Spleen (tissue), 13 donors: ENCODE measurements at places on chromosomes 7 and 10. TPM values are rescaled to one million over a fixed set of nuclear protein-coding genes. Genes with fewer than 3 reads are reported as not detected.

GRCh38 chr10:70546584-70546983 lies 56.0 kb downstream of the PRF1 start:
- DNase-seq = no peak

DNA sequence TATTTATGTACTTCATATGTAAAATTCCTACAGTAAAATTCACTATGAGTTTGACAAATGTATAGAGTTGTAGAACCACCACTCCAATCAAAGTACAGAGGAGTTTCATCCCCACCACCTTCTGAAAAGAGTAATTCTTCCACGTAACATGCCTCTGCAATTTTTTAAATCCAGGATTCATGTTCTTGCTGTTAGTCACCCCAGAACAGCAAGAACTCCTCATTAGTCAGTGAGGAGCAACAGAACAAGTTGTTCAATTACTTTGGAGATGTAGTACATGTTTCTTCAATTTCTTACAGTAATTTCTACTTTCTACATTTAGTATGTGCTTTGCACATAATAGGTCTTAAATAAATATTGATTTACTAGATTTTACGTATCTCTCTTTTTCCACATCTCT lies 248.1 kb downstream of the ABCA13 start:
- DNase-seq = no peak

Gene CDH23
- 4.8 TPM for polyA plus RNA-seq

DNA sequence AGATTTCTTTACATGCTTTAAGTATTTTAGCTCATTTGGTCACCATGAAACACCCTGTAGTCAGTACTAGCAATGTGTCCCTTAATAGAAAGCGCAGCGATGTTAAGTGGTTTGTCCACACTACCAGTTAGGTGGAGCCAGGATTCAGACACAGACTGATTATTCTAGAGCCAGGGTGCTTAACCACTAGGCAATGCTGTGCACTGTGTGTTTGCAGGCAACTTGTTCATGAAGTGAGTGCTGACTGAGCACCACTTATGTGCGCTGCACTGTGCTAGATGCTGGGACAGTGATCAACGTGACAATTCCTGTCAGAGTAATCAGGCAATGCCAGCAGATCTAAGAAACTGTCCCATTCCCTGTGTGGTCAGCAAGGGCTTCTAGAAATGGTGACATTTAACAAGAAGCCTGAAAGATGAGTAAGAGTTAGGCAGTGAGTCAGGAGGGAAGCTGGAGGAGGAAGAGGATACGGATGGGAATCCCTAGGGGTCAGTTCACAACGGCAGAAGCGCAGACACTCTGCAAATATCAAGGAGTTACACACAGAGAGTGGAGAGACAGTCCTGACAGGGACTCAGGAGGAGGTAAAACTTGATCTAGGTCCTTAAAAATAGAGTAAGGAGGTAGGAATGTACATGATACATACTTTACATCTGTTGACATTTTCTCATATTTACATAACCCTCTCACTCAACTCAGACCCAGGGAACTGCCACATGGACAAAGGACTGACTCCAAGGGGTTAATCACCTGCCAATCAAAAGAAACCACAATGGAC lies 69.7 kb upstream of the EGR2 start:
- no peak for DNase-seq

DNA sequence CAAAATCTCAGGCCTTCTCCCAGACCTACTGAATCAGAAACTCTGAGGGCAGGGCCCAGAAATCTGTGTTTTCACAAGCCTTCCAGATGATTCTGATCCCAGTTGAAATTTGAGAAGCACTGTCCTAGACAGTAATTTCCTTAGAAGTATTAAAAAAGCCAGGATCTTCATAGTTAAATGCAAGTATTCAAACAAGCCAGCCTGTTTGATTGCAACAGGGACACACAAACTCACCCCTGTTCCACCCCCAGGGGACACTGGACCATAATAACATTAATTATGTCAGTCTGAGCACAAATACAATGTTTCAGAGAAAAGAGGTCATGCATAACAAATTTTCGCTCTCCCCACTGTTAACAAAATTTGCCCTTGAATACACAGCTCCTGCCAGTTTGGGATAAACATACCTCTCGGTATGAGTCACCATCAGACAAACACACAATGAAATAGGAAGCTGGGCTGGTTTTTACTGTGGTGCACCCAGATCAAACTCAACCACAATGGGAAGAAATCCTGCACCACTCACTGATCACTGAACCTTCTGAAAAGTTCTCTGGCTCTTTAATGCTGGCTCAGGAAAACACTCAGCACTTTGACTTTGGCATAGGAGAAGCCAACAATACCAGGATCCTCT lies 34.3 kb downstream of the ABLIM1 start:
- DNase-seq = no peak

Gene PRKG1
- polyA plus RNA-seq = 0.86 TPM

GRCh38 chr10:119700321-119700954 lies 25.4 kb upstream of the INPP5F start:
- no peak for DNase-seq

GRCh38 chr10:106816318-106817085 lies 348.0 kb downstream of the SORCS1 start:
- DNase-seq = no peak

DNA sequence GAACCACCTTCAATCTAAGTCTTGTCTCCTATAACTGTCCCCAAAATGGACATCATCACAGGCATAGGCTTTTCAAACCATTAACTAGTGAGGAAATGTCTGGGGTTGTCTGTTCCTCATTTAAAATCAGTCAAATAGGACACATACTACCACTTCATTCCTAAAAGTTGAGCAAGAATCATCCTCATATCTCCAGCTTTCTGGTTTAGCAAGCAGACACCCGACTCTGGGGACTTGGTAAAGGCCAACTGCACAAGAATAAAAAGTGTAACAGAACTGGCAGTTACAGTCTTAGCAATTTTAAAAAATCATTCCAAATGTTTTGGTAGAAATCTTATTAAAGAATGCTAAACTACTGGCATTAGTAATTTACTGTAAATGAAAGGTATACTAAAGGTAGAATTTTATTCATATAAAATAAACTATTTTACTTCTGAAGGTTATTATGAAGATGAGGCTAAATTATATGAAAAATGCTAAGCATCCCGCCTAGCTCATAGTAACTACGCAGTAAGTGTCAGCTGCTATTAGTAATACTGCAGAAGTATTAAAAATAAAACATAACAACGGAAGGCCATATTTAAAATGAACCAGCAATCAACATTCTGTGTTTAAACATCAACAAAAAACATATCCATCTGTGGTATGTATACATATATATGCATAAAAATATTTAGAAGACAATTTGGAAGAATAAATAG lies 60.8 kb downstream of the ZNF438 start:
- DNase-seq = no peak

Gene SAMD9L
- 13.0 TPM for polyA plus RNA-seq

Gene IRF5
- polyA plus RNA-seq = 26.2 TPM

GRCh38 chr10:46528171-46528671 lies 28.2 kb downstream of the GPRIN2 start:
- peak; percentile 80 for DNase-seq

DNA sequence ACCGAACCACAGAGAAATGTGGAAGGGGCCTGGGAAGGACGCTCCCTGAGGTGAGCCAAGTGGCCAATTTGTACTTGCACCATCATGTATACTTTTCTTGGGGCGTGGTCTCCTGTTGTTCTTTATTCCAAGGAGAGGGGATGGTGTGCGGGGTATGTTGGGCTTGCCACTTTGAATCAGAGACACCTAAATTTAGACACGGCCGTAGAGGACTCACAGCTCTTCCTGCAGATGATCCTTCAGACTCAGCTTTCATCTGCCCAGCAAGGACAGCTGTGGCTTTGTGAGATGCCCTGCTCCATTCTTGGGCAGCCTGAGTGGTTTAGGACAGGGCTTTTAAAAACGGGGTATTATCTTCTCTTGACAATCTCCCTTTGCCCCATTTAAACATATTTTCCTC lies 473.2 kb downstream of the REEP3 start:
- no peak for DNase-seq

- DNase-seq = peak; percentile 59
Measured at GRCh38 chr10:131842351-131843088, 58.3 kb upstream of the PPP2R2D start.

DNA sequence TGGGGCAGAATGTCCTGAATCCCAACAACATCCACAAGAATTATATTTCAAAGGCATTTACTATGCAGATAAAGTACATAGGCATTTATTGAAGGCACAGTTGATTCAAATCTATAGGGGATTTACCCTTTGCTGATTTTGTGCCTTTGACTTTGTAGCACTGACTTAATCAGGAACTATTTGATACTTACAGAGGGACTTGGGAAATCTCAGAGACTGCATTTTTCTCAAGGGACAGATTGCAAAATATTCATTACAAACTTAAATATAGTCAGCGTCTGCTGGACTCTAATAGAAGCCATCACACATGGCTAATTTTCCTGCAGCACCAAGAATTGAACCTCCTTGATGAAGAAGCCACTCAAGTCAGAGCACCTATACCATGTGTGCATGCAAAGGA lies 44.9 kb downstream of the FAS start:
- no peak for DNase-seq

DNA sequence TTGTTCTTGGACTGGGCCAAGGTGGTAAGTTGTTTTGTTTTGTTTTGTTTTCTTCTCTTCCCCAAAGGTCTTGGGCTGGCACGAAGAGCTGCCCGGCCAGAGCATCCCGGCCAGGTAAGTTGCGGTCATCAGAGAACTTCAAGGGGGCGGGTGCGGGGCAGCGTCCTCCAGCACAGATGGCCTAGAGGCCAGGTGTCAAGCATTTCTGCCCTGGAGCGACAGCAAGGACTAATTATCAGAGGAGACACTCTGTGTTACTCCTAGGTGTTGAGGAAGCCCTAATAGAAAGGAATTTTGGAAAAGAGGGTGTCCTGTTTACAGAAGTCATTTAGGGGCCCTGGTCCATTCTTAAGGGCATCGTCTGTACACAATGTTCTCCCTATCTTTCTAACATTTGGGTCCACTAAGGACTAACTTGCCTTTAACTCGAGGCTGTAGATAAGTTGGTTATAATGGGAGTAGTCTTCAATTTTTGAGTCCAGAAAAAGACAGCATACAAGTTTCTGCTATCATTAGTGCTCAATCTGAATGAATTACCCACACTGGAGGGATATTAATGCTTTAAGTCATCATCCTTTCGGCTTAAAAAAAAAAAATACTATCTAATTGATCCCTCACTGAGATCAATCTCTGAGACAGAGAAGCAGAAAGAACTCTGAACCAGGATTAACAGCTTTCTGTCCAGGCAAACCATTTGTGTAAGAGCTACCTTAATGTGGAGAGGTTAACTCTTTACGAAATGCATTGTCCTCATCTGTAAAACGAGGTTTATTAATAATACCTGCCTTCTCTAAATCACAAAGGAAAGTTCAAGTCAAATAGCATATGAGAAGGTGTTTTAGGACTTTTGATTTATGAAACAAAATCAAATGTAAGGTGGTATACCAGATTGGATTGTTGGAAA lies 1.5 kb downstream of the ITGB8 start:
- no peak for DNase-seq

Gene SH2D4B
- polyA plus RNA-seq = 0.08 TPM

DNA sequence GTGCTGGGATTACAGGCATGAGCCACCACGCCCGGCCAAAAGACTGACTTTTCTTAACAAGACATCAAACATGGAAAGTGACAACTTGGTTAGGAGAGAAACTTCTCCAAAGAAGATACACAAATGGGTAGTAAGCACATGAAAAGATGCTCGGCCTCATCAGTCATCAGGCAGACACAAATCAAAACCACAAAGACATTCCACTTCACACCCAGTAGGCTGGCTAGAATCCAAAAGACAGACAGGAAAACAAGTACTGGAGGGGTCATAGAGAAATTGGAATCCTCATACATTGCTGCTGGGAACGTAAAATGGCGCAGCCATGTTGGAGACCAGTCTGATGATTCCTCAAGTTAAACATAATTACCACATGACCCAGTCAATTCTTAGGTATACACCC lies 16.4 kb downstream of the SEPHS1 start:
- no peak for DNase-seq
